Mesendoderm (in vitro differentiated cells): ENCODE measurements at places on chromosomes 16 and 17.

DNA sequence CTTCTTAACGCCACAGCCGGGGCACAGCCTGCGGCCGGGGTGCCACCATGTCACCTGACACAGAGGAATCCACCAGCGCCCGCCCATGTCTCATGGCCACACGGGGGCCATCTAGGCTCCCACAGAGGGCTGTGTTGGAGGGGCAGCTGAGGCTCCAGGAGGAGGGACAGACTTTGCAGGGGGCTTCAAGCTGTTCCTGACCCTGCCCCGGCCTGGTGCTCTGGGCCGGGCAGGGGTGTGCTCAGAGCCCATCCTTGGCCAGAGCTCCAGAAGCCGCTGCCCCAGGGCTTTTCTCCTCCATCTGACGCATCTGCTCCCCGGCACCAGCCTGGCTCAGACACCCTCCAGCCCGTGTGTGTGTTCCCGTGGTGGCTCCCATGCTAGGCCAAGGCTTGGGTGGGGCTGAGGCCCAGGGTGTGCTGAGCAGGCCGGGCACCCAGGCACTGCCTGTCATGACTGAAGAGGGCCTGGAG, 7.8 kb upstream of the SLC38A10 start:
- H3K27me3 ChIP-seq: no peaks in the 10 kb centered on the region
- no peak overlapping the region for H3K27ac ChIP-seq
- no peak for DNase-seq
- no peaks in the 10 kb centered on the region for H3K4me1 ChIP-seq

- no peak for DNase-seq
- peaks cover 10% of the 10 kb centered on the region for H3K4me1 ChIP-seq
- H3K4me3 ChIP-seq: no peak overlapping the region
These were observed 31.0 kb downstream of the PMM2 start for GRCh38 chr16:8828541-8829165.

DNA sequence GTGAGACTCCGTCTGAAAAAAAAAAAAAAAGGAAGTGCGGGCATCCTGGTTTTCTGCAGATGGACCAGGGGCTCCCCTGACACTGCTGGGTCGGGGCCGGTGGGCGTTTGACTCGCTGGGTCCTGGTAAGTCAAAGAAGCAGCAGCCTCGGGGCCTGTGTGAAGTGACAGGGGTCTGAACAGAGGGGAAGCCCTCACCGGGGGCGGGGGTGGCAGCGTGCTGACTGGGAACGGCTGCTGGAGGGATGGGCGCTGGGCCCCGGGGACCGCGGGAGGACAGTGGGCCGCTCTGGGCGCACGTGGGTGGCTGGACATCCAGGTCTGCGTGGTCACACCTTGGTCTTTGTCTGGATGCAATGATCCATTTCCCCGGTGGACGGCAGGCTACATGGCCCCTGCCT, 8.2 kb downstream of the GALNS start:
- H3K4me3 ChIP-seq: no peak overlapping the region
- H3K27me3 ChIP-seq: no peaks in the 10 kb centered on the region
- H3K27ac ChIP-seq: no peak overlapping the region
- no peak for DNase-seq
- H3K36me3 ChIP-seq: no peaks in the 10 kb centered on the region

- peaks cover 23% of the 10 kb centered on the region for H3K36me3 ChIP-seq
- H3K4me3 ChIP-seq: peak overlapping the region; percentile 98
- DNase-seq: peak; percentile 70
- no peaks in the 10 kb centered on the region for H3K4me1 ChIP-seq
These were observed 3.2 kb downstream of the ACTG1 start for GRCh38 chr17:81509207-81509971.

DNA sequence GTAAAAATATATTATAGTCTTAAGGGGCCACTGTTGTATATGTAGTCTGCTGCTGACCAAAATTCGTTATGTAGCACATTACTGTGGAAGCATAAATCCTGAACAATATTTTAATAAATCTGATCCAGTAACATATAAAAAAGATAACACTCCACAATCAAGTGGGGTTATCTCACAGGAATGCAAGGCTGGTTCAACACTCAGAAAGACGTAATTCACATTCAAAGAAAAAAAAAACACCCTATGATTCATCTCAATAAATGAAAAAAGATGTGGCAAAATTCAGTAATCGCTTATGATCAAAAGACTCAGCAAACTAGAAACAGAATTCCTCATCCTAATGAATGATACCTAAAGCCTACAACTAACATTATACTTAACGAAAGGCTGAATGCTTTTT, 47.8 kb downstream of the CREBBP start:
- no peaks in the 10 kb centered on the region for H3K4me1 ChIP-seq
- no peak for DNase-seq
- H3K27me3 ChIP-seq: no peaks in the 10 kb centered on the region
- no peak overlapping the region for H3K27ac ChIP-seq
- H3K4me3 ChIP-seq: no peak overlapping the region

DNA sequence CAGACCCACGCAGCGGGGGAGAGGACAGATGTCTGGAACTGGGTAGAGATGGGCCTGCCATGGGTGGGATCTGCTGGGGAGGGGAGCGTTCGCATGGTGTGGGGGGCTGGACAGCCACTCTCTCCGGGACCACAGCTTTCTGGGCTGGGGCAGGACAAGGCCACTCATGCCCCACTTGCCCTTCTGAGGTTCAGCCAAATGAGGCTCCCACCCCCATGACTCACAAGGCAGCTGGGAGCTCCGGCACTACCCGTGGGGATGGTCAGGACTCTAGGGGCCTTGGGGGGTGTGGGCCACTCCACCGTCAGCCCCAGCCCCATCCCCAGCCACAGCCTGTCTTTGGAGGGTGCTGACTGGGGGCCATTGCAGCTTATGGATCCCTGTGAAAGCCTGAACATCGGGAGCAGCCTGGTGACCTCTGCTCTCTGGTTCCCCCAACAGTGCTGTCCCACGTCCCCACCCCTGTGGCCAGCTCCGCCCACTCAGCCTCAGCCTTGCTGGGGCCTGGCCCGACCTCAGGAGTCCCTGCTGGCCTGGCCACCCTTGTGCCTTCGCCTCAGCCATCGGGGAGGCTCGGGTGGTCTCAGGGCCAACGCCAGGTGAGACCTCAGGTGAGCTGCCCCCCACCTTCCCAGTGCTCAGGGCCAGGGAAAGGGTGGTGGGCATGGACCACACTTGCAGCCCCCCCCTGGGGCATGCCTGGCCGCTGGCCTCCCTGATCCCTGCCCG, 4.7 kb upstream of the CDH15 start:
- H3K27me3 ChIP-seq: no peaks in the 10 kb centered on the region
- no peak for DNase-seq
- no peak overlapping the region for H3K4me3 ChIP-seq
- no peaks in the 10 kb centered on the region for H3K36me3 ChIP-seq
- no peak overlapping the region for H3K27ac ChIP-seq

DNA sequence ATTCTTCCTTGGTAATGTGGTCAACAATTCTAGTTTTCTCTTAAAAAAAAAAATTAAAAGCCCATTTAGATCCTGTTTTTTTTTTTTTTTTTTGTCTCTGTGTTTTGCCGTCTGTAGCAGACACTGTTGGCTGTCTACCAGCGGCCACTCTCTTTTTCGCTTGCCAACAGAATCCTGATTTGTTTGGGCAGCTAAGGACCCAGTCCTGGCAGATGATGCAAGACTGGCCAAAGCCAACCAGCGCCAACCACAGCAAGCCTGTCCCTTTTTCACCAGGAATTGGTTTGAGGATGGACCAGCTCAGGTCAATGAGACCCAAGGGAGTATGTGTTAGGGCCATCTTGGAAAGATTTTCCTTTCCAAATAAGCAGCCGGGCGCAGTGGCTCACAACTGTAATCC, 28.2 kb downstream of the ST3GAL2 start:
- peaks cover 4% of the 10 kb centered on the region for H3K4me1 ChIP-seq
- DNase-seq: no peak
- no peaks in the 10 kb centered on the region for H3K36me3 ChIP-seq
- H3K4me3 ChIP-seq: no peak overlapping the region
- H3K27me3 ChIP-seq: no peaks in the 10 kb centered on the region

GRCh38 chr16:30837904-30838303, 50.9 kb upstream of the ZNF629 start:
- H3K4me1 ChIP-seq: peaks cover 12% of the 10 kb centered on the region
- H3K27ac ChIP-seq: peak overlapping the region; percentile 41

GRCh38 chr16:49411121-49411970, 37.7 kb downstream of the C16orf78 start:
- no peaks in the 10 kb centered on the region for H3K36me3 ChIP-seq
- H3K27me3 ChIP-seq: no peaks in the 10 kb centered on the region
- DNase-seq: no peak
- H3K27ac ChIP-seq: no peak overlapping the region

DNA sequence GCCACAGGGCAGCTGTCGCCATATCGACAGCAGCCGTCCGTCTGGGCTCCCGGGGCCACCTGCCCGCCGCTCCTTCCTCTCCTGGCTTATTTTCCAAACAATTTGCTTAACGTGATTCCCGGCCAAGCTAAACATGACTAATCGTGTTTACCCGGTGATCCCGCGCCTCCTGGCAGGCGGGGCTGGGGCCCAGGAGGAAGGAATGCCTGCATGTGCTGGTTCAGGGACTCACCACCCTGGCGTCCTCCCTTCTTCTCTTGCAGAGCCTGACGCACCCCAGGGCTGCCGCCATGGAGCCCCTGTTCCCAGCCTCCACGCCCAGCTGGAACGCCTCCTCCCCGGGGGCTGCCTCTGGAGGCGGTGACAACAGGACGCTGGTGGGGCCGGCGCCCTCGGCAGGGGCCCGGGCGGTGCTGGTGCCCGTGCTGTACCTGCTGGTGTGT, 6.1 kb downstream of the SSTR5 start:
- H3K27me3 ChIP-seq: no peaks in the 10 kb centered on the region
- DNase-seq: no peak

- no peak overlapping the region for H3K4me3 ChIP-seq
- no peak overlapping the region for H3K27ac ChIP-seq
- no peaks in the 10 kb centered on the region for H3K36me3 ChIP-seq
- no peaks in the 10 kb centered on the region for H3K4me1 ChIP-seq
- DNase-seq: no peak
- no peaks in the 10 kb centered on the region for H3K27me3 ChIP-seq
These were observed 182.0 kb upstream of the IRX5 start for GRCh38 chr16:54748611-54749190.

DNA sequence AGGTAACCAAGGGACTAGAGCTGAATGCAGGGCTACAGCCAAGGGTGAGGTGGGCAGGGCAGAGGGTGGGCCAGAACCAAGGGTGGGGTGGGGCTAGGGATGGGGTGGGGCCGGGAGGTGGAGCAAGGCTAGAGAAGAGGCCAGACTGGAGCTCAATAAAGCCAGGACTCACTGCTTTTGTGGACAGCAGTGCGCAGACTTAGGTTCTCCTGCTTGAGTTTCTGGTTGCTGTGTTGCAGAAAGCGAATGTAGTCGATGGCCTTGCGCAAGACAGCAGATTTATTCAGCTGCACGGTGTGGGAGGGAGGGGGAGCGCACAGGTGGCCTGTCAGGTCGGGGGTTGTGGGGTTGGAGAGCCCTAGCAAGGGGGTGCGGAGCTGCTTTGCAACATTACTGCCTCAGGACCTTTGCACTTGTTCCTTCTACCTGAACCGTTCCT, 18.7 kb downstream of the SREBF1 start:
- DNase-seq: peak; percentile 38
- H3K27me3 ChIP-seq: no peaks in the 10 kb centered on the region

DNA sequence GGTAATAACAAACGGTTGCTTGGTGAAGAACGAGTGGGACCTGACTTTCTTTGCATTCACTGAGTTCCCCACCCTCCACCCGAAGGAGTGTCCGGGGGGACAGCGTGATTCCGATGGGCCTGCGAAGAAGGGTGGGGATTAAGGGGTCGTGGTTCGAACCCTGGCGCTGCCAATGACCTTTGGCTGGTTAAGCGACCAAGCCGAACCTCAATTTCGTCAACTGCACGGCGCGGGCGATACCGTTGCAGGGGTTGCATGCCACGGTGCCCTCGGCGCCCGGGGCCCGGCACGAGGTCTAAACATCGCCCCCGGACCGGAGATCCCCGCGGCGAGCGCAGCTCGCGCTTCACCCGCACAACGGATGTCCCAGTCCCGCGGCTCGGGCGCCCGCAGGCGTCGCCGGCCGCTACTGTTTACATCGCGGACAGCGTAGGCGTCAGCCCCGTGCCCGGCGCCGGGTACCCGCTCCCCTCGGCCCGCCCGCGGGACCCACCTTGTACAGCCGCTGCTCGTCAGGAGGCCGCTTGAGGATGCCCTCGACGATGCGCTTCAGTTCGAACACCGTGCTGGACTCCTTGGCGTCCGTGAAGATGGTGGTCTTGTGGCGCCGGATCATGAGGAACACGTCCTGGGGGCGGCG, 460 bp downstream of the ELOB start:
- H3K4me1 ChIP-seq: peaks cover 4% of the 10 kb centered on the region
- no peaks in the 10 kb centered on the region for H3K27me3 ChIP-seq
- peak; percentile 34 for DNase-seq
- peaks cover 3% of the 10 kb centered on the region for H3K36me3 ChIP-seq
- peak overlapping the region; percentile 74 for H3K4me3 ChIP-seq
